ENCODE measurements at places on chromosomes 11 and 22.

DNA sequence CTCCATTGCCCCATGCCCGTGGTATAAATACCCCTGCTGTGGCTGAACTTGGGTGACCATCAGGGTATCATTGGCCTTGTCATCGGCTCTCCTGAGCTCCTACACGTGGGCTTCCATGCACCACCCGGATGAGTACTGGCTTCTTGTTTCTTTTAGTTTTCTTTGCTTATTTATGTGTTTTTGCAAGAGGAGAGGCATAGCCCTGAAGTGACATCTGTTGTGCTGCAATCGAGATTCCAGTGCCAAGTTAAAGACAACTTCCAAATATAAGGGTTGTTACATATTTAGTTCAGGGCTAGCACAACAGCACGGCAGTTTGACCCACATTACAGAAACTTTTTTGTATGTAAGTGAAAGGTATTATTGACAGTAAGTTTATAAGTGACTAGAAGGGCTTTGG is 1087.1 kb downstream of the TBC1D22A start:
- DNase-seq = no peak

- DNase-seq = no peak
These were observed 114.2 kb upstream of the SEZ6L start for GRCh38 chr22:26054841-26055605.

- DNase-seq = no peak
These were observed 82.8 kb downstream of the FLI1 start for GRCh38 chr11:128776424-128777284.

- no peak for DNase-seq
These were observed 21.3 kb downstream of the TMEM45B start for GRCh38 chr11:129836979-129837378.

GRCh38 chr11:35272391-35272902 is 133.5 kb downstream of the CD44 start:
- DNase-seq = no peak

- no peak for DNase-seq
These were observed 28.1 kb downstream of the LDLRAD3 start for GRCh38 chr11:35971841-35972422.

- DNase-seq = no peak
These were observed 2.6 kb downstream of the ZNRF3 start for GRCh38 chr22:28885939-28886338.

DNA sequence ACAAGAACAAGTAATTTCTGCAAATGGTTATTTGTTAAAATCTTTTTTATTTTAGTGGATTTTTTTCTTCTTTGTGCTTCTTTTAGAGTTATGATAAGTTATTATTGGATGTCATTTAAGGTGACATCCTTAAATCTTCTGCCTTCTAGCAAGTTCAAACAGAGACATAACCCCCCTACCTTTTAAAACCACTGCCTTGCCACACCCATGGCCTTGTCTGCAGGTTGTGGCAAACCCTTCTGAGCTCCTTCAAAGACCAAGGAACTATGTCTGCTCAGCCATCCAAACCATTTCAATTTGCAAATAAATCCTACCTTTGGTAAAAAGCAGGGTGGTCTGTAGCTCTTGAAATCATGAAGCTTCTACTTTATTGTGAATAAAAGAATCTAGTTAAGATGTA is 241.6 kb downstream of the FAM76B start:
- DNase-seq = no peak

DNA sequence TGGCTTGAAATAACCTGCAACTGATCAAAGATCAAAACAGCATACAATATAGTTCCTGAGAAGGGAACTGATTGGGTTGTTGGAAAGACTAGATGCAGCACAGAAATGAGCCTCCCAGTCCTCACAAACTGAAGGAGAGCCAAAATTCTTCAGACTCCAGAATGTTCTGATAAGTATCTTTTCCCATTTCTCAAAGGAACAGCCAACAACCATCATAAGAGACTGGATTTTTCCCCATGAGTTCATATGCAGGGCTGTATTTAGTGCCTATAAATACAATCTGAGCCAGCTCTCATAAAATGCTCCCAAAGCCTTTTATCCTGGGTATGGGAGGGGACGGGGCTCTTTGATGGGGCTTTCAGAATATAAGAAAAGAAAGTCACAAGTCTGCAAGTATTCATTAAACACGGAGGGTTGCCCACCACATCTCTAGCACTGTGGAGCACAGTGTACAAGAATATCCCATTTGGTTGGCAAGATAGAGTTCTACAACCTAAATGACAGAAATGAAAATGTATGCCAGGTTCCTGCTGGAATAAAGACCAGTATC is 50.7 kb upstream of the LYVE1 start:
- DNase-seq = no peak

- no peak for DNase-seq
These were observed 76.4 kb downstream of the MPPED1 start for GRCh38 chr22:43488031-43488866.

GRCh38 chr22:39960791-39961746 is 872 bp downstream of the TMA7B start:
- DNase-seq = peak; percentile 46

DNA sequence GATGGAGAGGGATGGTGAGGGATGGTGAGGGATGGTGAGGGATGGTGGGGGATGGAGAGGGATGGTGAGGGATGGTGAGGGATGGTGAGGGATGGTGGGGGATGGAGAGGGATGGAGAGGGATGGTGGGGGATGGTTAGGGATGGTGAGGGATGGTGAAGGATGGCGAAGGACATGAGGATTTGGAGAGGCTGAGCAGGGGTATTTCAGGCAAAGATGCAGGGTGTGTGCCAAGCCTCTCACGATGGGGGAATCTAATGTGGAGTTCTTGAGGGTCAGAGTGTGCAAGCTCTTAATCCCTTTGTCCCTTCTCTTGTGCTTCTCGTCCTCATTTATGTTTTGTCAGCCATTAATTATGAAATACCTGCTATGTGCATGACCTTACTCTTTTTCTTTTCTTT is 7.5 kb upstream of the PLA2G6 start:
- DNase-seq = no peak

DNA sequence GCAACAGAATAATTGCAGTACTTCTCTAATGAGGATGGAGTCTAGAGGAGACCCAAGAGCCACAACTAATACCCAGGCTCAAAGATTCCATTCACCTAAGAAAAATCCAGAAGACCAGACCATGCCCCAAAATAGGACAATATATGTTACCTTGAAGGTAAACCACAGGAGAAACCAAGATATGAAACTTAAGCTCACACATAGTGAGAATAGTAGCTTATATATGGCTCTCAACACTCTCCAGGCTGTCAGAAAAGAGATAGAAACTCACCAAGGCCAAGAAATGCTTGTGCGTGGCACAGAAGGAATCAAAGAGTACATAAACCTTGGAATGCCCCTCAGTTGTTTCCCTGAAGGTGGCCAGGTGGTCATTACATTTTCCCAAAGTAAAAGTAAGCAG is 9.1 kb downstream of the FAM111A start:
- no peak for DNase-seq

- DNase-seq = no peak
These were observed 27.2 kb downstream of the OR2AT4 start for GRCh38 chr11:75069473-75069872.

DNA sequence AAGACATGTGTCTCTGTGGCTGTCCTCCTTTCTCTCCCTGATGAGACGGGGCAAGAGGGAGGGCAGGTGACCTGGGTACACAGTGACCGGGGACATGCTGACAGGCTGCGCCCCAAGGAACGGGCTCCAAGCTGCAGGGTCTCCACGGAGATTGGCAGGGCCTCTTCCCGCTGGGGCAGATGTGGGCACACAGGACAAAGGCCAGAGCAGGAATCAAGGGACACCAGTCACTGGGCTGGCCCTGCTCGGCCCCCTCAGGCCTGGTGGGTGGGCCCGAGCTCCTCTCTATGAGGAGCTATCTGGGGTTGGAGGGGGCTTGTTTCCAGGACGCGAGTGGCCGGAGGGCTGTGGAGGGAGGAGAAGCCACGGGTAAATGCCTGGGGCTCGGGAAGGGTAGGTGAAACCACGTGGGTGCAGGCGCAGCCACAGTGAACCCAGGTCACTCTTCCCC is 11.2 kb downstream of the PNPLA5 start:
- no peak for DNase-seq

DNA sequence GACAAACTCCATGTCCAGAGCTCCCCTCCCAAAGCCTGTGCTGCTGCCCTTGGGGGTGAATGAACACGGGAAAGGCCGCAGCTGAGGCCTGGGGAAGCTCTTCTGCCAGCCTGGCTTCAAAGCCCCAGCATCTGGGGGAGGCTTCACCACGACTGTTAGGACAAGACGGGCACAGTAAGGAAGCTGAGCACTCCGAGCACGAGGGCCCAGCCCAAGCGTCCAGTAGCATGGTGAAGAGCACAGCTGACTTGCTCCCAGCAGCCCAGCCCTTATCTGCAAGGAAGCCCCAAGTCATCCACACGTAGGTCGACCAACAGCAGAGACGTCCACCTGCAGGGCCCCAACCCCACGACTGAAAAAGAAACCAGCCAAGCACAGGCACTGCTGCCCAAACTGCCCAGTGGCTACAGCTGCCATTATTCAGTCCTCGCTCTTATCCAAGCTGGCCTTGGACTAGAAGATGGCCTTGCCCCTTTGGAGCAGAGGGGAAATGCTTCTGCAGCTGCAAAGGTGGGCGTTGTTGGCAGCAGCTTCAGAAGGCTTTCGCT is 62.5 kb downstream of the SHANK2 start:
- DNase-seq = no peak

- no peak for DNase-seq
These were observed 18.1 kb upstream of the ELF5 start for GRCh38 chr11:34531663-34532062.

DNA sequence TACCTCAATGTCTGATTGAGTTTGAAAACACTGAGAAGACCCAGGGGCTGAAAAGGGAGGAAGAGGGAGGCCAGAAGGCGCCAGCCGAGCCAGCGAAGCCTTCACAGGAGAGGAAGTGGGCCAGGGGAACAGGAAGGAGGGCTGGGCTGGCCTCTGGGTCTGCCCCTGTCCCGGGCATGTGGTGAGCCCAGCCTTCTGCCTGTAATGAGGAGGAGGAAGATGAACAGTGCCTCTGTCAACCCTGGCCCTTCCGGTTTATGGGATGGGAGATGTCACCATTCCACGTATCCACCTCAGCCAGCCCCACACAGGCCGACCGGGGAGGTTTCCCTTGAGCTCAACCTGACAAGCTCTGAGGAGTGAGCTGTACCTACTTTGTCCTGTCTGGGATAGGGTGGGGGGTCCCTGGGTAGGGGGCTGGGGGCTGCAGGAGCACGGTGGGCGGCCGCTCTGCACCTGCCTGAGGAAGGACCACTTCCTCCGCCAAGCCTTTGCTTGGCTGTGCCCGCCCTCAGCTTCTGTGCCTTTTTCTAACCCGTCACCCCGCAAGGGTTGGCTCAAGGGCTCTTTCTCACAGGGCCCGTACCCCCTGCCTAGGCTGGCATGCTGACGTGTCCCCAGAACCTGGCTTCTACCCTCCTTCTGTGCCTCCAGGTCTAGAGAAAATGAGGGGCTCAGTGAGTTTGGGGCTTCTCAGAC is 2.0 kb downstream of the PARVG start:
- DNase-seq = no peak

DNA sequence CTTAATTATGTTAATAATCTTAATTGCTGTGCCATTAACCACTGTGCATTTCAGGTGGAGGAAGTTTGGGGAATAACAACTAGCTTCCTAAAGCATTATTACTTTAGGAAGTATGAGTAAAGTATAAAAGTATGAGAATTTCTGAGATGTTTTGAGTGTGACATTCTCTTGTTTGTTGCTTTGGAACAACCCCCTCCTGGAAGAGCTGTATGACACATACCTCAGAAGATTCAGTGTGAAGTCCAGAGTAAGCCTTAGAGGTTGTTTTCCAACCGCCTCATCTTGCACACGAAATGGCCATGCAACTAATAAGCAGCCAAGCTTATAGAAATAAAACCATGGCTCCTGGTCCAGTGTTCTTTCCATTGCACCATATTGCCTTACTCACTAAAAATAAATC is 21.7 kb downstream of the CCDC81 start:
- no peak for DNase-seq
